Activated naive CD4-positive, alpha-beta T cell treated with Interleukin-2 at 50 U/mL for 16 hours (primary cell): ENCODE measurements at places on chromosomes 1 and 21.

DNA sequence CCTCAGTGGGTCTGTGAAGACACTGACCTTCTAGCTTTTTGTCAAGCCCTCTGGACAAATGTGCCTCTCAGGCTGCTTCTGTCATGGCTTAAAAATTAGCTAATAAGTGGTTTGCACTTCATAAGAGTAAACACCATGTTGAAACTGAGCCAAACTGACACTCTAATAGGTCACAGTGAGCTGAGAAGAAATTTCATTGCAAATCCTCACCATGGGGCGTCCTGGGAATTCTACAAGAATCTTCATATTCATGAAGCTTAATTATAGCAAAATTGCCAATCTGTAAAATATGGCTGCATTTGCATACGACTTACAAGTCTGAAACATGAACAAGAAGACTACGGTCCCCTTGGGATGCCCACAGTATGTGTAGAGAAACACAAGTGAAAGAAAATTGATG lies 188.6 kb downstream of the DSCAM start:
- no peak for DNase-seq

DNA sequence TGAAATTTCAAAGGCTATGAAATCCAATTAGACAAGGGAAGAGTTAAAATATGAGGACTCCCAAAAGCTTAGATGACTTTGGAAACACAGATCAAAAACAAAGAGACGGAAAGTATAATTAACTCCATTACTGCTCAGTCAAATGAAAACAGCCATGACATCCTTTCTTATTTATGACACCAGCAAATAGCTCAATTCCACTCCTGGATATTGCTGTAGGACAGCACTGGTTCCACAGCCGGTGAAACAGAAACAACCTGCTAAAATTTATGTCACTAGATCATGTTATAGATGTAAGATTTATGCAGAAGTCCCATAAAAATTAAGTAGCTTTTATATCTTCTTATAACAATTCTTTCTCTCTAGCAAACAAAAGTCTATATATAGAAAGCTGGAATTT lies 65.6 kb upstream of the RRP15 start:
- DNase-seq: no peak

DNA sequence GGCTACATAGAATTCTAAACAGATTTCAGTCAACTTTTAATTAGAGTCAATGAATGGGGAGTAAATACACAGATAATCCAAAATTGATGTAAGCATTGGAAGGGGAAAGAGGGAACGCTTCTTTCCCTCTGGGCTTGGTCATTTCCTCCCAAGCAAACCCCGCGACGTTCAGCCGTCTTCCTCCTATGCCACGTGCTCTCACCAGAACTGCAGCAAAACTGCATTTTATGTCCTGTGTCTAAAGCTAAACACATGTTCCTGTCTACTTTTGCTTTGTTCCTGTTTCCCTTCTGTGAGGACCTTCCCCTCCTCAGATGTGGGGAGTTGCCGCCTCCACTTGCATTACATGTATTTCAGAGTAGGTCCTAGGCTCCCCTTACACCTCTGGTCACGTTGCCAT lies 27.2 kb downstream of the UTP25 start:
- no peak for DNase-seq

DNA sequence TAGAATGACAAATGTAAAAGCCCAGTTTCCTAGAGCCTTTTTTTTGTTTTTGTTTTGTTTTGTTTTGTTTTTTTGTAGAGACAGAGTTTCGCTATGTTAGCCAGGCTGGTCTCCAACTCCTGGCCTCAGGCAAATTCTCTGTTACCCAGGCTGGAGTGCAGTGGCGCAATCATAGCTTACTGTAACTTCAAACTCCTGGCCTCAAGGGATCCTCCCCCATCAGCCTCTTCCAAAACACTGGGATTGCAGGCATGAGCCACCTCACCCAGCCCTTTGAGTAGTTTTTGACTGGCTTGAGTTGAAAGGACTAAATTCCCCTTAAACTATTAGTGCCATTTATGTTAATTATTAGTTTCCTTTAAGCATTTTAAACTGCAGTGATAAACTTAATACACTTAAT lies 28.8 kb upstream of the ZBTB18 start:
- no peak for DNase-seq

DNA sequence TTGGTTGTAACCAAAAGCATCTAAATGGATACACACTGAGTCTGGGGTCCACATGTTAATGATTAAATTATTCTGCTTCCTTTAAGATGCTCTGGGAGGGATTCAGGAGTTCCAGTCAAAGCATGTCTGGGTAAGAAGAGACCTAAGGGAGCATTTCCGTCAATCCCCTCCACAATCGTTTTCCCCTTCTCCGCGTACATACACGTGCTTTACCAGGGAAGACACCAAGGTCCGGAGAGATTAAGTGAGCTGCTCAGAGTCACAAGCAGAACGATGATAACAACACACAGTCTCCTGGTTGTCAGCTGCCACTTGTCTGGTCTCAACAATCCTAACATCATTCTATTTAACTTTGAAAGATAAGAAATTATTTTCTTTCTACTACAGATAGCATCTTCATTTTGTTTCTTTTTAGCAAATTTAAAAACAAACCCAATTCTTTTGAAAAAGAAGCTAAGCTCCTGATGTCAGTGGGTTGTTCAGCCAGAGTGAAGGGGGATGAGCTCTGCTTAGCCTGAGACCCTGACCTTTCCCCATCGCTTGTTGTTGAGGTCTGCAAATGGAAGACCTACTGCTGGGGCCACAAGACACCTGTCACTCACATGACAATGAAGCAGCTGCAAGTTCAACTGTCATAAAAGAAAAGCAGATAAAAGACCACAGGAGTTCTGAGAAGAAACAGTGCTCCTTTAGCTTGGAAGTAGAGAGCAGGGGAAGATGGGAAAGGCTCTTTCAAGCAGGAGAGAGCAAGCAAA lies 4.5 kb downstream of the PAFAH2 start:
- DNase-seq: no peak

GRCh38 chr1:9004700-9005394 lies 21.4 kb downstream of the SLC2A7 start:
- peak; percentile 83 for DNase-seq

DNA sequence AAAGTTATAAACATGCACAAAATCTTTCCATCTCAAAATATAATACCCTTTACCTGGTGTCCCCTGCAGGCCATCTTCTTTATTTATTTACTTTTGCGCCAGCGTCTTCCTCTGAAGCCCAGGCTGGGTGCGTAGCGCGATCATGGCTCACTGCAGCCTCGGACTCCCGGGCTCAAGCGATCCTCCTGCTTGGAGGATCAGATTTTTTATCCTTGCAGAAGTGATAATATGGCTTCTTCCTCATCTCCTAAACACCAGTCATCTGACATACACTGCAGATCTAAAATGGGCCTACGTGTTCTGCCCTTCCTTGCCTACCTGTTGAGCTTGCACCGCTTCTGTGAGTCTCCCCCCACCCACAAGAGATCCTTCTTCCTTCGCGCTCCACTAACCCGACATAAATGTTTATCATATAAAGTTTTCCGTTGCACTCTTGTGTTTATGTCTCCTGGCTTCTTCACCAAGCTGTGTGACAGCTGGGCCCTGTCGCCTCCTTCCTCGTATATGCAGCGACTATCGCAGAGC lies 506 bp upstream of the SRP9 start:
- no peak for DNase-seq

- no peak for DNase-seq
These were observed 192.9 kb downstream of the DUSP10 start for GRCh38 chr1:221548942-221549341.

DNA sequence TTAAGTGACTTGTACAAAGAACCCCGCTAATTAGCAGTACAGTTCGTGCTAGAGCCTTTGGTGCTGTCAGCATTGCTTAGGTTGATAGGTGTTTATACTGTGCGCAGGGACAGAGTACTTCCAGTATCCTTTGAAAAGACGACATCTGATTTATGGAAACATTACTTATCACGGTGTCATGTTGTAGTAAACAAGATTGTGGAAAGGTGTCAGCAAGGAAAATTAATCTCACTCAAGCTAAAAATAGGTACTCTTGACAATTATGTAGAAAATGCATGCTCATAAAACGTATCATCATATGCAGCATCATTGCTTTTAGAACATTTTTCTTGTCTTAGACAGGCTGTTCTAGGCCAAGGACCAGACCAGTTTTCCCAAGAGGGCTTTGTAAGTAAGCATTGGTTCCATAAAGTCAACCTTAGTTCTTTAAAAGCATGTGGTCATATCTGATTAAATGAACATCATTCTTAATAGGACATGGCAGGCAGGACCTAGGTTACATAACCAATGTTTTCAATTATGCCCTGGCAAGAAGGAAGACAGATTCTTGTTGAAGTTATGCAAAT lies 33.0 kb downstream of the SH3BGR start:
- no peak for DNase-seq

GRCh38 chr1:206672011-206672688 lies 12.6 kb upstream of the MAPKAPK2 start:
- no peak for DNase-seq

- DNase-seq: no peak
These were observed 49.5 kb downstream of the NRDC start for GRCh38 chr1:51829058-51829457.

DNA sequence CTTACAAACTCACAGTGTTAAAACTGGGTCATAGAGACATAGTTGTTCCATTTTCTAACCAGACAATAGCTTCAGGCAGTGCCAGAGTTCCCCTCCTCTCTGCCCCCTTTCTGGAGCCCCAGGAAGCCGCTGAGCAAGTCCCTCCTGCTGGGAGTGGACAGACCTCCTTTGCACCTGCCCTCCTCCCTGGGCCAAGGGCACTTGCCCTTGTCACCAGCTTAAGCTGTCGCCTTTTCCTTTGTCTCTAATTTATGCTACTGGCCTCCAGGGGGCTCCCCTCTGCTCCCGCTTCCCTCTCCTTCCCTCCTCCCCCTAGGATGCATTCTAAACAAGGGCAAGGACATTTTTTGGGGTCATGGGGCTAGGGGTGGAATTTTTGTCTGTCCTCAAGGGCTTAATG lies 182.4 kb downstream of the MIS18A start:
- no peak for DNase-seq

GRCh38 chr1:90723590-90724108 lies 6.5 kb upstream of the BARHL2 start:
- no peak for DNase-seq

DNA sequence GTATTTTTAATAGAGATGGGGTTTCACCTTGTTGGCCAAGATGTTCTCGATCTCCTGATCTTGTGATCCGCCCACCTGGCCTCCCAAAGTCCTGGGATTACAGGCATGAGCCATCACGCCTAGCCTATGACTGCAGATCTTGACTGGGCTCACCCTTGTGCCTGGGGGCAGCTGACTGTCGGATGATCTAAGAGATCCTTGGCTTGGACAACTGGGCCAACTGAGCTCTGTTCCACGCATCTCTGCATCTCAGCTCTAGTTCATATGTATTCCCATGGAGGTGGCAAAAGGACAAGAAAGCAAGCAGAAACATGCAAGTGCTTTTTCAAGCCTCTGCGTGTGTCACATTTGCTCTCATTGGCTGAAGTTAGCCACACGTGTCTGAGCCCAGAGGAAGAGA lies 75.8 kb upstream of the SELENON start:
- no peak for DNase-seq

- DNase-seq: no peak
These were observed 45.5 kb downstream of the TRABD2B start for GRCh38 chr1:47951545-47952235.

DNA sequence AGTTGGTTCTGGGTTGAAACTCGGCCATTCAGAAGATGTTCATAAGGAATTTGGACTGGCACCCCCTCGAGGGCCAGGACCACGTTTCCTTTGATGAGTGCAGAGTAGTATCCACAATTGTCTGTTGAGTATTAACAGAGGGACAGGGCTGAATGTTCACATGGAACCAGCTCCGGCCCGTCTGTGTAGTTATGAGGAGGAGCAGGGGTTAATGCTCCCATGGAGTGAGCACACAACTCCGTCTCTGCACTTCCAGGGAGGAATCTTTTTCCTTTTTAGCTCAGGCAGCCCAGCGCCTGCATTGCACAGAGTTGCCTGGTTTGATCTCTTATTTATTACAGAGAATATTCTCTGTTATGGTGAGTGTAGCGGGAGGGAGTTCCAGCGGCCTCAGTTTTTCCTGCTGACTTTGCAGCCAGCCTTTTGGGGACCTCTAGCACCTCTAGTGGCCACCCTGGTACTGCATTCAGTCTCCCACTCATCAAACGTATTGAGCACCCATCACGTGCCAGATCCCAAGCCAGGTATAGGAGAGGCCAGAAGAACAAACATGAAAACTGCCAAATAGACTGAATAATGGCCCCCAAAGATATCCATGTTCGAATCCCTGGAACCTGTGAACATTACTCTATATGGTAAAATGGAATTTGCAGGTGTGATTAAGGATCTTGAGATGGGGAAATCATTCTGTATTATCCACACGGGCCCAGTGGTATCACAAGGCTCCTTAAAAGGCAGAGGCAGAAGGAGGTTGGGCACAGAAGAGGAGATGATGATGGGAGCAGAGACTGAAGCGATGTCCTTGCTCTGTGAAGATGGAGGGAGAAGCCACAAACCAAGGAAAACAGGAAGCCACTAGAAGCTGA lies 167.7 kb upstream of the CSF3R start:
- peak; percentile 67 for DNase-seq

- DNase-seq: no peak
These were observed 18.3 kb upstream of the C1orf53 start for GRCh38 chr1:197884173-197884572.

GRCh38 chr1:119794230-119794875 lies 16.9 kb downstream of the REG4 start:
- DNase-seq: no peak

DNA sequence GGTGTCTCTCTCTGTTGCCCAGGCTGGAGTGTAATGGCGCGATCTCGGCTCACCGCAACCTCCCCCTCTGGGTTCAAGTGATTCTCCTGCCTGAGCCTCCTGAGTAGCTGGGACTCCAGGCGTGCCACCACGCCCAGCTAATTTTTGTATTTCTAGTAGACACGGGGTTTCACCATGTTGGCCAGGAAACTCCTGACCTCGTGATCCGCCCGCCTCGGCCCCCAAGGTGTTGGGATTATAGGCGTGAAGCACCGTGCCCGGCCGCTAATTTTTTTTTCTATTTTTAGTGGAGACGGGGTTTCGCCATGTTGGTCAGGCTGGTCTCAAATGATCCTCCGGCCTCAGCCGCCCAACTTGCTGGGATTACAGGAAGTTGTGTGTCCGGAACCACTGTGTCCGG lies 597 bp downstream of the HORMAD1 start:
- DNase-seq: no peak

DNA sequence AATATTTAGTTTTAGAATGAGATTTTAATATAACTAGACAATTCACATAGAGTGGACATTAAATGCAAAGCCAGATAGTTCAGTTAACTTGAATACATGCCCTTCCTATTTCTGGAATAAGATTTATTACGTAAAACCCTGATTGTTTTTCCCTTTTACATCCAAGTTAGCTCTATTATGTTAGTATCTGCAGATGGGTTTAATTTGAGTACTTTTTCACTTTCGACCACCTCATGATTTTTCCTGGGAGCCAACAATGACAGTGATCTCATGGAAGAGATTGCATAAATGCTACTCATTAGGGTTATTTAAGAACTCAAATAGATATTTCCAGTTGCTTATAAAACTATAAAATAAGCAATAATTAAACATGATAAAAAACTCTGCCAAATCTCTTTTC lies 199.4 kb upstream of the PTGFR start:
- DNase-seq: no peak

- no peak for DNase-seq
These were observed 1647.9 kb downstream of the PLA2G4A start for GRCh38 chr1:188476606-188477005.
